NCI-H510A treated with DMSO at 0.1 percent for 48 hours (cell line): ENCODE measurements at places on chromosomes 5 and 9.

DNA sequence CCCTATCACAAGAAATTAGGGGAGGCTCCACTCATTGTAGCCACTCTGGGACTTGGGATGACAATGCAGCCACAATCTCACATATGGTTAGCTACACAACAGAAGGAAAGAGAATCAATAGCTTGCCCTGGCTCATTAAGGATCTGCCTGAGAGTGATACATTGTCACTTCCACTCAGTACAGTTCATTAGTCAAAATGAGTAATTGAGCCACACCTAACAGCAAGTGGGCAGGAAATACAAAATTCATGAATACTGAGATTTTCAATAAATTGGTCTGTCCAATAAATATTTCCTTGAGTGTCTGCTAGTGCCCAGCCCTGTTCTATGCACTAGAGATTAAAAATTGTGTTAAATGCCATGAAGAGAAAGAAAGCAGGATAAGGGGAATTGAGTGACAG lies 231.3 kb upstream of the NR4A3 start:
- DNase-seq, result no peak

DNA sequence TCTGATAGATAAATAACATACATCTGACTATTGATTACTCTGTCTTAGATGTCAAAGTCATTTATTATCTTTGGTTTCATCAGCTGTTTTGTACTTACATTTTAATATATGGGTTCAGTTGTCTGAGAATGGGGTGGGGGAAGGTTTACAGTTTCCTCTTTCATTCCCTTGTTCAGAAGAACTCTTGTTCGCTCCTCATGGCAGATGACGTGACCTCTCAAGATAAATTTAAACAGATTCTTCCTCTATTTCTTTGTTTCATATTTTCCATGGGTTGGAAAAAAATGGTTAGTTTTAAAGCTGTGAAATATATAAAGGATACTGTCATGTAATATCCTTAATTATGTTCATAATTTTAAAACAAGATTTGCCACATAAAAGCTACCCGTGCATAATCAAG lies 61.4 kb downstream of the TSSK1B start:
- DNase-seq, result no peak

DNA sequence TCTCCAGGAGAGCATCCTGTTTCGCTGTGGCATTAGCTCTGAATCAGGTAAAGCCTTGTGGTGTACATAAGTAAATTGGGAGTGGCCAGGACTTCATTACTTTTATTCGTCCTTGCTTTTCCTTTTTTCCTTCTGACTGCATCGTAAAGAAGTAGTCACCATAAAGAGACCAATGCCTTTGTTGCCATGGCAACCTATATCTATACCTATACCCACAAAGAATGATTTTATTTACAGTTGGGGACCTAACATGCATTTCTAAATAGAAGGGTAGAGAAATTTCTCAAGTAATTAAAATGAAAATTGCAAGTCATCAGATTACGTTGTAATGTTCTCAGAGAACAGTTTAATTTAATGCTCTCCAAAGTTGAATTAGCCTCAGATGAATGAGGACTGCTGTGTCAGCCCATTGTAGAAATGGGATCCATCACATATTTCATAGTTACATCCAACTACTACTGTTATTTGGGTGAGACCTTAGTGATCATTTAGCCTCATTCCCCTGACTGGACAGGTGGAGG lies 18.6 kb downstream of the PTCD2 start:
- DNase-seq, result no peak

DNA sequence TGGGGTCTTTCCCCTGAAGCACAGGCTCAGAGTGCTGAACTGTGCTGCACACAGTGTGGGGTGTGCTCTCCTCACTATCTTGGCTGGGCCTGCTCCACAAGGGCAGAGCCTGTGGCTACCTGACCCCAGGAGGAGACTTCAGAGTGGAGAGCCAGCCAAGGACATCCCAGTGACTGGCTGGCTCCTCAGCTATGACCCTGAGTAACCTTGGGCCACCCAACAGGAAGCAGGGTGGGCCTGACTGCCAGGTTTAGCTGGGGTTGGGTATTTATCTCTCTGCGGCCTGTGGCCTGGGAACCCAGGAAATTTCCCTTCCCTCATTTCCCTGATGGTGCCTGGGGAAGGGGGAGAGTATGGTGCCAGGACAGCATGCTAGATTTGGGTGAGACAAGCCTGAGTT lies 2.1 kb upstream of the EEIG1 start:
- no peak for DNase-seq

- no peak for DNase-seq
Observed at GRCh38 chr9:104882086-104882485, 45.9 kb downstream of the ABCA1 start.

GRCh38 chr9:116193636-116194035 lies 40.0 kb downstream of the PAPPA start:
- no peak for DNase-seq

DNA sequence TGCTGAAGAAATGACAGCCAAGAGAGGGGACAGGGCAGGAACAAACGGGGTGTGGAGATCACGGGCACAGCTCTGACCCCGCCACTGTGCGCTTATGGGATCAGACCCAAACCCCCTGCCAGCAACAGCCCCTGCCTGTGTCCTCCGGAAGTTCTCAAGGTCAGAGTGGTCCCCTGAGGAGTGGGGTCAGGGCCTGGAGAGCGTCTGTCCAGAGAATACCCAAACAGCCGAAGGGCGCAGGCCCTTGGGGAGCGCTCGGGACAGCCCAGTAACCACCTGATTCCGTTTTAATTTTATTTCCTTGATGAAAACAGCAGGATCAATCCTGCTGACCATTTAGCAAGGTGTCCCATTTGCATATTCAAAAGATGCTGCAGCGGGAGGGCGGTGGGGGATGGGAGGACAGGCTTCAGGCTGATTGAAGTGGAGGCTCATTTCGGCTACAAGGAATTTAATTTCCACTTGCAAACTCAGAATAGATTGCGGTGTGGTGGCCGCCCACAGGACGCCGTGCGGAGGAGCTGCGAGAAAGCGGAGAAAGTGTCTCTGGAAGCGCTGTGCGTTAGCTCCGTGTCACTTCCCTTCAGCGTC lies 32.6 kb upstream of the TMEM250 start:
- DNase-seq, result no peak

DNA sequence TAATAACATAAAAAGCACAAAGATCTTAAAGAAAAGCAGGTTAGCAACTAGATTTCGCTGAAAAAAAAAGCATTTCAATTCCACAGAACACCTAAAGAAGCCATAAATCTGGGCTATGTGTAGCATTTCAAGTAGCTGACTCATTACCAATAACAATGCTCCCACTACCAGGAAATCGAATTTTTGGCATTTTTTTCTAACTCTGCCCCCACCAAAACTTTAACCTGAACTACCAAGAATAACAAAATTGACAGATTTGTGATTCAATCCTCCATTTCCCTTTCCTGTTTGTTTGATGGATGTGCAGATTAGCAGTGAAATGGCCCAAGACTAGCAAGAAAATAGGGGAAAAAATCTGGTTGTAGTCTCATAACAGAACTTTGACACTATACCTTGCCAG lies 180.2 kb downstream of the RASEF start:
- no peak for DNase-seq

DNA sequence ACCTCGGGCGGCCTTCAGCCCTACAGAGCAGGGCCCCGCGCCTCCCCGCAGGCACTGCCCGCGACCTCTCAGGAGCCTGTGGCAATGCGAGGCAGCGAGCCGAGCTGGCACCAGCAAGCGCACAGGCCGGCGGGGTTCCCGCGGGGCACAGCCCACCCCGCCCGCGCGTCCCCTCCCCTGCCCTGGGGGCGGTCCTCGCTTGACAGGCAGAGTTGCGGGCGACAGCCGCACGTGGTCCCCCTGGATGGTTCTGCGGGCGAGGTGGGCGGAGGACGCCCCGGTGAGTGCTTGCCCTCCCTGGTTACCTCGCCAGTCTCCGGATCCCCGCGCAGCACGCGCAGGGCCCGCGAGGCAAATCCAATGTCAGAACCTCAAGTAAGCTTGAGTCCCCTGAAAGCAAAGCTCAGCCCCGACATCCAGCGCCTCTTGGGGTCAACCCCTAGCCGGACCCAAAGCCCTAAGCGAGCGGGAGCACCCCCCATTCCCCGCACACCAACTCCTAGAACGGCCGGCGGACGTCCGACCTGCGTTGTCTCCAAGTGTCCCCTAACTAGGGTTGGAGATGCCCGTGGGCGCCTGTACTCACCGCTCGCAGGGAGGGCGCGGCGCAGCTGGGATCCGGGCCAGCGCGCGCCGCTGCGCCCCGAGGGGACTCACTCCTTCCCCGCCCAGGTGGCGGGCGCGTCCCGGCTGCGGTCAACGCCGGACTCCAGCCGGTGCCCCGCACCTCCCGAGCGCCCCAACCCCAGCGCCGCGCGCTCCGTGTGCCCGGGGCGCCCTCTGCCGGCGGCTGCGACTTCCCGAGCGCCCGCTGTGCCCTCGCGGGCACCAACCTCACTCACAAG lies at the start of gene DRD1:
TSS of gene DRD1 (minus strand) at position 123 of the 845 bp plus-strand sequence. CDS start 1,083 bp downstream, outside the sequence.
- peak; percentile 37 for DNase-seq

- DNase-seq, result no peak
Observed at GRCh38 chr9:98176391-98177259, 15.8 kb downstream of the CORO2A start.

DNA sequence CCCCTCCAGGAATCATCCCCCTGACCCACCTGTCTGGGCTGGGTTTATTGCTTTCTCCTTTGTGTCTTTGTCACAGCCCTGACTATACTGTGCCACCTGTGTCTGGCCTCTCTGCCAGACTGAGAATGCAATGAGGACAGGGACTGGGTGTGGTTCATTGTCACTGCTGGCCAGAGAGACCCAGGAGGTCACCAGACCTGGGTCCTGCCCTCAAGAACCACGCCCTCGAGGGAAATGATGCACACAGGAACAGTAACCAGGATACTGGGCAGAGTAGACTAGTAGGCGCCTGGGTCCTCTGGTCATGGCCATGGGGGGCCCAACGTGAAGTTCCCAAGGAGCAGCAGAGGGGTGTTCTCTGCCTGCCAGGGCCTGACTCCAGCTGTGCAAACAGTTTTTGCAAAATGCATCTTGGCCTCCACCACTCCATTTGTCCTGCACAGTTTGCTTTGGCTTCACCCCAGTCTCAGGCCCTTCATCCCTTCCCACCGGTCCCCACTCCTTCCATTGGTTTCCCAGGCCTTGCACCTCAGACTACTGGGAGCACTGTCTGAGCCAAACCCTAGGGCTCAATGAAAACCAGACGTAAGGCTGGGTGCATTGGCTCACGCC lies 17.8 kb downstream of the RGS3 start:
- no peak for DNase-seq

- no peak for DNase-seq
Observed at GRCh38 chr5:1140818-1141189, 28.9 kb upstream of the SLC12A7 start.

DNA sequence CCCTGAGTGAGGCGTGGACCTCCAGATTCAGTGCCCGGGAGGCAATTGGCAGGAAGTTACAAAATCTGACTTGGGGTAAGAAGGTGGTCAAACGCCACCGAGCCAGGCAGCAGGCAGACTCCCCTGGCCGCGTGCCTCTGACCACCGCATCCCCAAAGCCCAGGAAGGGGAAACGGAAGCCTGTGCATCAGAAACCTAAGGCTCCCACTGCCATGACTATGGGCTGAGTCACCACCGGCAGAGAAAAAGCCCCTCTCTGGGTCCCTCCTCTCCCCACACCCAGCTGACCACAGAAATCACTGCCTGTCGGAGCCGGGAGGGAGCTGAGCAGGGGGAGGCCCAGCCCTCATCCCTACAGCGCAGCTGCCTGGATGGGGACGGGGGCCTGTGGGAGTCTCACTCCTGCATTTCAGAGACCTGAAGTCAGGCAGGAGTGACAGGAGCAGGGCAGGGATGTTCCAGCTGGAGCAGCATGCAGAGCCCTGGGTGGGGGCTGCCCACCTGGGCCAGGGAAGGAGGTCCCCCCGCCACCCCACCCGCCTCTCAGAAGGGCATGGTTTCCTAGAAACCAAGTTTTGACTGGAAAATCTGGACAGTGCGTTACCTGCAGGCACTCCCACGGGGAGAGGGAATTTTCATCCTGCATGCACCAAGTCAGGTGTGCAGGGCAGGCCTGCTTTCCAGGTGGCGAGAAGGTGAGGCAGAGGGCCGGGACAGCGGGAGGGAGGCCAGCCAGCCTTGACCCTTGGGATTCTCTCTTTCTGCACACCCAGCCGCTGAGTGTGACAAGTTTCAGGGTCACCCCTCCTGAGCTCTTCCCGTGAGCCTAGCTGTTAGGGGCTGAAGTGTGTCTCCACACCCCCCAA lies 68.2 kb downstream of the LRSAM1 start:
- DNase-seq, result no peak
